ENCODE measurements at places on chromosomes 5 and 9.
A peak's percentile ranks its signal among the peaks of the same experiment; 100 is the strongest.

- no peak for DNase-seq
Measured at GRCh38 chr9:19939734-19940278, 151.0 kb upstream of the SLC24A2 start.

GRCh38 chr5:155418960-155419579, 405.5 kb downstream of the KIF4B start:
- DNase-seq, result no peak

DNA sequence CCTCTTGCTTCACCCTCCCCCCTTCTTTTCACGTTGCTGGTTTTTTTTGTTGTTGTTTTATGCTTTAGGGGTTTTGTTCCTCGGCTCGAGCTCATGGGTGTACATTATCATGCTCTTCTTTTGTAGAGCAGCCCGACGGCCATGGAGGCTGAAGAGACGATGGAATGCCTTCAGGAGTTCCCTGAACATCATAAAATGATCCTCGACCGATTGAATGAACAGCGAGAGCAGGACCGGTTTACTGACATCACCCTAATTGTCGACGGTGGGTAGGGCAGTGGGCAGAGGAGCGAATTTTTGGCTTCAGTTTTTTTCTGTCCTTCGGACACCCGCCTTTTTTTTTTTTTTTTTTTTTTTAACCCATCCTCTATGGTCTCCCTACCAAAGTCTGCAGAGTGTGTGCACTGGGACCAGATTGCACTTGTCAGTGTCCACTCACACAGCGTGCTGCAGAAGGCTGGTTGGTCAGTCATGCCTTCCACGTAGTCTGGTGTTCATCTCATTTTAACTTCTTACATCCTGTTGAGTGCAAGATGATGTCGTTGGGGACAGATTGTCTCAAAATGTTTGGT, 1.3 kb downstream of the ZNF131 start:
- peak; percentile 22 for DNase-seq

DNA sequence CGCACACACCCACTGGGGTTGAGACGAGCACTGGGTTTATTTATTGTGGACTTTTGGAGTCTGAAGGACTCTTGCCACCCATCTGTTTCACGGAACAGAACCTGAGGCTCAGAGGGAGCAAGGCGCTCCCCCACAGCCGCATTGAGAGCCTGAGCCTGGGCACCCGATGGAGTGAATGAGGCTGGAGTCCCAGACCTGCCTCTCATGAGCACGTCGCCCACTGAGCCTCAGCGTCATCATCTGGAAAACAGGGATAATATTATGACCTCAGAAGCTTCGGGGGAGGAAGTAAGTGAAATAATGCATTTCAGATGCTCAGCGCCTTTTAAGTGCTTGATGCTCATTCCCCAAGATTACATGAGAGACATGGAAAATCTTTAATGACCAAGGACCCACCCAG, 5.5 kb downstream of the NEK6 start:
- no peak for DNase-seq

DNA sequence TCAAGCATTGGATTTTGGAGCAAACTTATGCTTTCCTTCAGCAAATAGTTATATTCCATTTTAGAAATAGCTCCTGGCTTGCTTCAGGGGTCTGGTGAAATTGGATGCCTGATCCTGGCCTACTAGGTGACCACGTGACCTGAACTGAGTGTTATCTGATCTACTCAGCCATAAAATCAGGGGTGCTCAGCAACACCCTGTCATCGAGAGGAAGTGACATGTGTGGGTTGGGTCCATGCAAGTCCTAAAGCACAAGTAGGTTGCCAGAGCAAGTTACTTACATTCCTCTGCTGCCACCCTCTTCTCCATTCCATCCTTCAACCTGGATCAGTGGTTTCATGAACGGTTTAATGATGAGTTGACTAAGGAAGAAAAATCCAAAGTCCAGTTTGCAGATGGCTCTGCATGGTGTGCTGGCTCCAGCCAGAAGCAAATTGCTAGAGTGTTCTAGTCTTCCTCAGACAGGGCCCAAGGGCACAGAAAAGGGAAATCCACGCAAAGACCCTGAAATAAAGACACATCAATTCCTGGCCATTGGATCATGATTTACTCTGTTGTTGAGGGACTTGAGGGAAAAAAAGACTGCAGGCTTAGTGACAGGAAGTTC, 2.8 kb upstream of the FAM193B start:
- no peak for DNase-seq

DNA sequence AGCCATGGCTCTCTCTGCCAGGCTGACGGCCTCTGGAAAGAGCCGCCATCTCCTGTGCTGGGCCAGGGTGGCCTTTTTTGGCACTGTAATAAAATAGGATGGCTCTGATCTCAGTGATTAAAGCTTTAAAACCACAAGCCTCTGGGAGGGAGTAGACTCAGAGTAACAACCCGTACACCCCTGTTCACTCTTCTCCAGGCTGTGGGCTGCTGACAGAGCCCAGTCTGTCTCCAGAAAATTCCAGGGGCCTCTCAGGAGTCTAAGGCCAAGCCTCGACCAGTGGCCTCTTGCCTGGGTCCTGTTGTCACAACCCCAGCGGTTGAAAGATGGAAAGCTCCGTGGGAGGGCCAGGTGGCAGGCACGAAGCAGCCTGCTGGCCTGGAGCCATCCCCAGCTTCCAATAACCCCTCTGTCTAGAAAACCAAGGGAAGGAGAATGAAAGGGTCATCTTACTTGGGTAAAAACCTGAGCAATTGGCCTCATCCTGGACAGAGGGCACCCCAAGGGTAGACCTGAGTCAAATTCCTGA, 286.7 kb upstream of the ZNF462 start:
- no peak for DNase-seq

- DNase-seq, result no peak
Measured at GRCh38 chr5:98570661-98571191, 202.7 kb upstream of the RGMB start.

DNA sequence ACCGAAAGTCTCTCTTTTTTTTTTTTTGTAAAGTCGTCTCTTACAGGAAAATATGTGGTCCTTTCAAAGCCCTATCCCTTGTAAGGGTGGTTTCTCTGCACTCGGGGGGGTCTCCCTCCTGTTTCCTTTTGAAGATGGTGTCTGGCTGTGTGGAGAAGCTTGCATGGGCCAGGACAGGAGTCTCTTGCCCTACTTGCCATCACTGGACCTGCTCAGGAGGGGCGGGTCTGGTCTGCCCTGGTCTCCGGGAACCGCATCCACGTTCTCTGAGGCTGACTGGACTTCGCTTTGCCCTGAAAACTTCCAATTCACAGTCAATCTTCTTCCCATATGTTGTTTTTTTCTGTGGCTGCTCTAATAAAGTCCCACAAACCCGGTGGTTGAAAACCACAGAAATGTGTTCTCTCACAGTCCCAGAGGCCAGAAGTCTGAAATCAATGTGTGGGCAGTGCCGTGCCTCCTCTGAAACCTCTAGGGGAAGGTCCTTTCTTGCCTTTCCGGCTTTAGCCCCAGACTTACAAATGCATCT, 92.9 kb upstream of the IER5L start:
- peak; percentile 9 for DNase-seq

DNA sequence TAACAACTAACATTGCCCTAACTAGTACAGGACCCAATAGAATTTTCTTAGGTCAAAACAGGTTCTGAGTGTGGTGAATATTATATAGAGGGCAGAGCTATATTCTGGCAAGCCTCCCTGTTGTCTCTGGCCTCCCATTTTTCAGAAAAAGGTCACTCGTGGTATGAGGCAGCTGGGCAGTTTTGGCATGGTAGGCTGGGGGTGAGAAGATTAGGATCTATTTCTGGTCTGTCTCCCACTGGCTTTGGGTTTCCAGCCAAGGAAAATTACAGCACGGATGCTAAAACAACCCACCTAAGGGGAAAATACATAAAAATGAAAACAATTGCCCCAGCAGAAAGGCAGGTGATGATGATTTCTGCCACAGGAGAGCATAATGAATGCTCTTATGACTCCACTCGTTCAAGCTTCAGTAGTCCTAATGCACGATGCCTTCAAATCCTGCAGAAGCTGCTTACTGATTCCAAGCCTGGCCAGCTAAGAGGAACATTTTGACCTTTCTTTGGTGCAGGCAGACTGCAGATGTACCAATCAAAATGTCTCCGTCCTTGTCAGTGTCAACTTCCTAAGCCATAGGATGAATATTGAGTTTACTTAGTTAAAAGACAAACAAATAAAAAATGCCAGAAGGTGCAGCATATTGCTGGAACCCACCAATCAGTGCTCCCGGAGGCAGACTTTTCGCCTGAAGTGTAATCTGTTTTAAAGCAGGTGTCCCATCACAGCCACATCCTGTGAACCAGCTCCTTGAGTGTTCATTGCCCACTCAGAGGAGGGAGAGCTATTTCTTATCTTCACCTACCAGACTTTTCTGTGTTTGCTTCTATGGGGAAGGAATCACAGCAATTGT, 435.4 kb downstream of the ZSWIM6 start:
- DNase-seq, result no peak

DNA sequence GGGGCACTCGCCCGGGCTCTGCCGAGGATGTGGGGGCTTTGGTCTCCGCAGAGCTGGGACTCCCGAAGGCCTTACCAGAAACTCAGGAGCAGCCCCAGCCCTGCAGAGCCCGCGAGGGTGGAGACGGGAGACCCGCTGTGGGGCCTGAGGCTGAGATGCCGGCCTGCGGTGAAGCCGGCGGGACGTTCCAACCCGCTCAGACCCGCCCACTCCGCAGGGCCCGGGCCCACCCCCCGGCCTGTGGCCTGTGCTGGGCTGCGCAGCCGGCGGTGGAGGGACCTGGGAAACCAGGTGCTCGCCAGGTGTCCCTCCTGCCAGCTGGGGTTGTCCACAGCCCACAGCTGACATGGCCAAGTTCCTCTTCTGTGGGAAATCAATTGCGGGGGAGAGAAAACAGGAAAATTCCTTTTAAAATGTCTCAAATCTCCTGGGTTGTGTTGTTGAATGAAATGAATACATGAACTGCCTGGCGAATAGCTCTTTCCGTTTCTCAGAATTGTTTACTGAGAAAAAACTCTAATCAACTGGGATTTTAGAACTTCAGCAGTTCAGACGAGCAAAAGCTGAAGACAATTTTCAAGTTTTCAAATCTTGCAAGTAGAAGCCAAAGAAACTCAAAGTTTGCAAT, 49.0 kb upstream of the IRX4 start:
- DNase-seq, result no peak

- DNase-seq, result no peak
Measured at GRCh38 chr5:68748101-68748500, 345.7 kb upstream of the SLC30A5 start.

- no peak for DNase-seq
Measured at GRCh38 chr9:81614335-81614734, 75.0 kb downstream of the TLE1 start.

DNA sequence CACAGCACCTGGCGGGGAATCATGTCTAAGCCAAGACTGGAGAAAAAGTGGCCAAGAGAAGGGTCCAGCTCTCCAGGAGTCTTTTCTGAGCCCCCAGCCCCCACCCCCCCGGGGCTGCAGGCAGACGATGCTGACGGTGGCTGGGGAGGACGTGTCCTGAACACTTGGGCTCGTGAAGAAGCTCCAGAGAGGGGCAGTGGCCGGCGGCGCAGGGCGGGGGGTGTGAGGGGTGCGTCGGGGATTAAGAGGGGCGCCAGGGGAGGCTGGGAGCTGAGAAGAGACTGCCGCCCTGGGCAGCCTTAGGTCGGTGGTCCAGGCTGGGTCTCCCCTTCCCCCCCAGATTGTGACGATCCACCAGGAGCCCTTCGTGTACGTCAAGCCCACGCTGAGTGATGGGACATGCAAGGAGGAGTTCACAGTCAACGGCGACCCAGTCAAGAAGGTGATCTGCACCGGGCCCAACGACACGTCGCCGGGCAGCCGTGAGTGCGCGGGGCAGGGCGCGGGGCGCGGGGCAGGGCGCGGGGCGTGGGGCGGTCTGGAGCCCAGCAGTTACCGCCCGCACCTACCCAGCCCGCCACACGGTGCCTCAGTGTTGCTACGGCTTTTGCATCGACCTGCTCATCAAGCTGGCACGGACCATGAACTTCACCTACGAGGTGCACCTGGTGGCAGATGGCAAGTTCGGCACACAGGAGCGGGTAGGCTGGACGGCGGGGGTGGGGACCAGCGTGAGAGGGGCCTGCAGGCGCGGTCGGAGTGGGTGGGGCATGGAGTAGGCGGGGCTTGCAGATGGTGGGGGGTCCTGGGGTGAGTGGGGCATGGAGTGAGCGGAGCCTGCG, 8.9 kb downstream of the LRRC26 start:
- no peak for DNase-seq

DNA sequence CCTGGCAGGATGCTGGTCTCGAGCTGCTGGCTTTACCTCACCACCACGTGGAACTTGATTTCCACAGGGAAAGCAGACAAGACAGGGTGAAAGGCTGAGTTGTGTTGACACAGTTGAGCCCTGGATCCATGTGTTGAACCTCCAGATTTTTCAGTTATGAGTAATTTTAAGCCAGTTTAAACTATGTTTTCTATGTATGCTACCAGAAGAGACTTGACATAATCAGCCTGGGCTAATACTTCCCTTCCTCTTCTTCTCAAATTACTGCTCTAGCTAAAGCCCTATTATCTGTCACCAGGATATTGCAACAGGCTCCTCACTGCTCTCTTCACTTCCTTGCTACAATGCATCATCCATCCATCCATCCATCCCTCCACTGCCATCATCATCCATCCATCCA, 12.0 kb upstream of the PHYKPL start:
- no peak for DNase-seq

GRCh38 chr9:132016456-132016855, 63.2 kb downstream of the MED27 start:
- DNase-seq, result no peak

GRCh38 chr5:132256086-132256782, 1.3 kb upstream of the PDLIM4 start:
- no peak for DNase-seq

DNA sequence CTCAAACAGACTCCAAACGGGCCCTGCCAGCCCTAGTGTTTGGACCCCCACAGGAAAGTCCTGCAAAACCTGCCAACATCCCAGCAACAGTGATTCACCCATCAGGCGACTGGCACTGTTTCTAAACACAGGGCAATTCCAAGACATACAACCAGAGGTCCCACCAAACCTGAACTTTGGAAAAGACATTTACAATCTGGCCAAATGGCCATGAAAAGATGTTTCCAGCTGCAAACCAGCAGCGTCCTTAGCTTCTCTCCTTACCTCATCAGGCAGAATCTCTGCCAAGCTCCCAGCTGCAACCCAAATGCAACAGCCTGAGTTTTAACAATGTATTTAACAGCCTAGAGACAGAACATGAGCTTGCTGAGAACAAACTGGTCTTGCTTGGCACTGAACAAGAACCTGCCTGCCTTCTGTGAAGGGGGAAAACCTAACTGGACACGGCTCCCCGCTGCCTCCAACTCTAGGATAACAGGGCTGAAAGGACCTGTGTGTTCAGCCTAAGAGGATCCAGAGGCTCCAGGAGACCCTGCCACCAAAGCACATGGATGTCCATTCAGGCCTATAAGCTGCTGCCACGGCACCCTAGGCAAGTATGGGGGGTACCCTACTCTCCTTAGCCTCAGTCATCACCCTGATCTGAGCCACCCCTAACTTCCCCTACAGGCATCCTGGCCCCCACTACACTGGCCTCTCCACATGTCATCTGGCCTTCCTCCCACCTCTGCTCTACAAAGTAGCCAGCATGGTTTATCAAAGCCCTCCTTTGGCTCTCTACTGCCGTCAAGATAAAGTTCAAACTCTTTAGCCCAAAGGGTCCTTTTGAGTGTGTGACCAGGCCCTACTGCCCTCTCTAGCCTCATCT, 5.6 kb downstream of the P4HA2 start:
- no peak for DNase-seq

Measured in activated CD4-positive, alpha-beta T cell treated with anti-CD3 and anti-CD28 coated beads, Interleukin-2, amount 50 U/mL, for 48 hours (primary cell).